ENCODE measurements at places on chromosomes 3 and 15. TPM values are rescaled to one million over a fixed set of nuclear protein-coding genes. Genes with fewer than 3 reads are reported as not detected.

PEX11A gene
- 14.8 TPM for total RNA-seq

NR1I2 gene
- 0.82 TPM for total RNA-seq

SYNPR gene
- 8.3 TPM for total RNA-seq

GRCh38 chr15:56917652-56918045 is 795 bp upstream of the TCF12 start:
- H3K4me3 ChIP-seq: peak overlapping the region; percentile 100
- H3K27me3 ChIP-seq: no peaks in the 10 kb centered on the region
- H3K36me3 ChIP-seq: no peaks in the 10 kb centered on the region
- peak overlapping the region; percentile 98 for H3K27ac ChIP-seq
- no peak for DNase-seq
- H3K4me1 ChIP-seq: no peaks in the 10 kb centered on the region

GRCh38 chr15:40330368-40330836 is 6.9 kb downstream of the INAFM2 start:
- peaks cover 90% of the 10 kb centered on the region for H3K4me1 ChIP-seq
- DNase-seq: no peak
- H3K27me3 ChIP-seq: no peaks in the 10 kb centered on the region
- H3K4me3 ChIP-seq: no peak overlapping the region
- peak overlapping the region; percentile 77 for H3K27ac ChIP-seq
- H3K36me3 ChIP-seq: peaks cover 7% of the 10 kb centered on the region

OSBPL10 gene
- 8.2 TPM for total RNA-seq

ALPK3 gene
- 99.0 TPM for total RNA-seq

KCNMB2 gene
- 2.8 TPM for total RNA-seq

DNA sequence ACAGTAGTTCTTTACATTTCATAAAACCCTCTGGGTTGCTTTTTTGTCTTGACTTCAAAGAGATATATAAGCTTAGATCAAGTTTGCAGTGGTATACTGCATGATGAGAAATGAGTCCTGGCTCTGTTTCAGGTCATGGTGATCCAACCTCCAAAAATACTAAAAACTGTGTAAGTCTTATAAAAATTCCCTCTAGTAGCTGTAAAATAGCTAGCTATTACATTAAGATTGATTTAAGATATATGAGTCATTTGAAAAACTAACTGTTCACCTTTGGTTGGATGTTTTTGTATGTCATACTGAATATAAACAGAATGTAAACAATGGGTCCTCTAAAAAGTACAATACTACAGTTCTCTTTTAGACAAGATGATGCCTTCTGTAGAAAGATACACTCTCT is 879.2 kb downstream of the ROBO1 start:
- H3K4me3 ChIP-seq: no peak overlapping the region
- H3K27me3 ChIP-seq: no peaks in the 10 kb centered on the region
- no peak overlapping the region for H3K27ac ChIP-seq
- H3K36me3 ChIP-seq: no peaks in the 10 kb centered on the region
- no peak for DNase-seq

- no peak overlapping the region for H3K27ac ChIP-seq
- no peaks in the 10 kb centered on the region for H3K4me1 ChIP-seq
- DNase-seq: no peak
- H3K36me3 ChIP-seq: no peaks in the 10 kb centered on the region
- no peaks in the 10 kb centered on the region for H3K27me3 ChIP-seq
These were observed 50.2 kb upstream of the FAM174B start for GRCh38 chr15:92705764-92706163.

ITGB5 gene
- total RNA-seq: 84.0 TPM

GRCh38 chr15:76964157-76964556 is 30.8 kb upstream of the PSTPIP1 start:
- H3K27me3 ChIP-seq: no peaks in the 10 kb centered on the region
- DNase-seq: no peak
- peaks cover 21% of the 10 kb centered on the region for H3K4me1 ChIP-seq
- H3K27ac ChIP-seq: no peak overlapping the region

DNA sequence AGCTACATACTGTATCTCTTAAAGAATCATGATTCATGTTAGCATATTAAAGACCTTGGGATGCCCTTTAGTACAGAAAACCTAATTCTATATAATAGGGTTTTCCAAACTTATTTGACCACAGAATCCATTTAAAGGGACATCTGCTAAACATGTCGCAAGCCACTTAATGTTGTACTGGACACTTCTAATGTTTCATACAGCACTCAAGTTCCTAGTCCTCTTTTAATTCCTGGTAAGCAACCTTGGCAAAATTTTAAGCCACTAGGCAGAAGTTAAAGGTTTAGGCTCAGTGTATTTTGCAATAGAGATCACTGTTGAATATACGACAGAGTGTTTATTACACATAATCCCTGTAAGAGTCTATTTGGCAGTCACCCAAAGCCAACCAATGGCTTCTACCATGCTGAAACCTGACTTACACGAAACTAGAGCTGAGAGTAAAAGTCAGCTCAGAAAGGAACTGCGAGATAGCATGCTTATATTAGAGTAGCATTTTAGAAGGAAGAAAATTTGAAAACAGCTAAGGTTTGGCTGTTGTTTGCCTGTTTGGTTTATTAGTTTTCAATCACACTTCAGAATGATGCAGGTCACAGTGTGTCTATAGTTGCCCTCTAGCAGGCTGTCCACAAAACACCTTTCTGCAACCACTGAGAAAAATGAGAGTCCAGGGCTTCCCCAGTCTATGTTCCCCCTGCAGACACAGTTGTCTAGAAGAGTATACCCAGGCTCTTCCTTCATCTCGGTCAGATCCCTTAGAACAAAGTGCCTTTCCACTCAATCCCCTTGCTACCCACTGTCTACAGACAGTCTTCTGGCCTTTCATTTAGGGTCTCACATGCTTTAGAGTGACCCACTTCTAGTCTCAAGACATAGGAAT is 104.4 kb downstream of the FMN1 start:
- H3K27me3 ChIP-seq: no peaks in the 10 kb centered on the region
- no peak overlapping the region for H3K27ac ChIP-seq
- DNase-seq: no peak
- no peaks in the 10 kb centered on the region for H3K36me3 ChIP-seq
- no peak overlapping the region for H3K4me3 ChIP-seq

PARP15 gene
- 1.7 TPM for total RNA-seq

ZNF106 gene
- 619 TPM for total RNA-seq

HDC gene
- not detected for total RNA-seq

RETNLB gene
- not detected for total RNA-seq

SUCLG2 gene
- total RNA-seq: 81.5 TPM

DNA sequence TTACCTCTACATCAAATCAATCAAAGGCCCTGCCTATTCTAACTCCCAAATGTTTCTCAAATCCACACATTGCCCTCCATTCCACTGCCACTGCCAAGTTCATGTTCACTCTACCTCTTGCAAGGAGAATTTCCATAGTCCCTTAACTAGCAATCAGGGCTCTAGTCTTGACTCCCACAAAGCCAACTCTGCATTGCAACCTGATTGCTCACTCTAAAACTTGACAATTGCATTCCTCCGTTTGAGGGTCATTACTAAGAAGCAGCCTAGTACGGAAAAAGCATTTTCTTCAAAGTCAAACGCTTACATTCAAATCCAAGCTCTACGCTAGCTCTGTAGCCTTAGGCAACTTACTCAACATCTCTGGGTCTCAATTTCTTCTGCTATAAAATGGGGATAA is 1.2 kb downstream of the CPA3 start:
- no peak overlapping the region for H3K27ac ChIP-seq
- no peak overlapping the region for H3K4me3 ChIP-seq
- H3K4me1 ChIP-seq: no peaks in the 10 kb centered on the region
- H3K27me3 ChIP-seq: no peaks in the 10 kb centered on the region
- no peak for DNase-seq
- H3K36me3 ChIP-seq: no peaks in the 10 kb centered on the region

DNA sequence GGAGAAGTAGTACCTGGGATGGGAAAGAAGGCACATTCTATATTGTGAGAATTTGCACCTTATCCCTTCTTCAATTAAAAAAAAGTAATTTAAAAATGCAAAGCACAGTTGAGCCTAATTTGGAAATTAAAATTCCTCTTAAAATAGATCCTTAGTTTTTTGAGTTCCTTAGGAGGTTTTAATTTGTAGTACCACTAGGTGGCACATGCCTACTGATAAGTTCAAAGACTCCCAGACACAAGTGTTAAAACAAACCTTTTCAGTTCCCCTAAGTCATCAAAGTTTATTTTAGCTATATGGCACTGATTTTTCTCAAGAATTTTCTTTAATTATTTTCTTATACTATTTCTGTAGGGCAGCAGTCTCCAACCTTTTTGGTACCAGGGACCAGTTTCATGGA is 127.6 kb upstream of the AZI2 start:
- H3K4me1 ChIP-seq: no peaks in the 10 kb centered on the region
- no peak overlapping the region for H3K27ac ChIP-seq
- no peaks in the 10 kb centered on the region for H3K27me3 ChIP-seq
- no peak overlapping the region for H3K4me3 ChIP-seq
- H3K36me3 ChIP-seq: no peaks in the 10 kb centered on the region
- no peak for DNase-seq

- H3K27ac ChIP-seq: no peak overlapping the region
- H3K36me3 ChIP-seq: no peaks in the 10 kb centered on the region
- DNase-seq: no peak
- H3K4me1 ChIP-seq: no peaks in the 10 kb centered on the region
- H3K27me3 ChIP-seq: no peaks in the 10 kb centered on the region
These were observed 15.9 kb upstream of the SPTSSB start for GRCh38 chr3:161386991-161387770.

DNA sequence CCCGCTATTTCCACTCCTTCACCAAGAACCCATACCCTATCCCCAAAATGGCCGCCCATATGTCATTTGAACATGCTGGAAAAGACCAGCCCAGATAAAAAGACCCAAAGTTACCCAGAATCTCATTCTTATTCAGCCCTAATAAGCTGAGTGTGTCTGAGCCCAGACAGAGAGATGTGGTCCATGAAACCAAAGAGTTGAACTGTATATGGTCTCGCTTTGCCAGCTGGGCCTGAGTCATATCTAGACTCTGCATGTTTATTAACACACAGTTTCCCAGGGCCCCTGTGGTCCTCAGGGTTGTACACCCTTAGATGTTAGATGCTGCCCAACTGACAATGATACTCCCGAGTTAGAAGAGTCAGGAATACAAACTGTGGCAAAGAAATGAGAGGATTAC is 201.9 kb upstream of the STRIT1 start:
- H3K4me3 ChIP-seq: no peak overlapping the region
- no peaks in the 10 kb centered on the region for H3K27me3 ChIP-seq
- no peak overlapping the region for H3K27ac ChIP-seq
- no peaks in the 10 kb centered on the region for H3K36me3 ChIP-seq
- no peak for DNase-seq
- no peaks in the 10 kb centered on the region for H3K4me1 ChIP-seq

DNA sequence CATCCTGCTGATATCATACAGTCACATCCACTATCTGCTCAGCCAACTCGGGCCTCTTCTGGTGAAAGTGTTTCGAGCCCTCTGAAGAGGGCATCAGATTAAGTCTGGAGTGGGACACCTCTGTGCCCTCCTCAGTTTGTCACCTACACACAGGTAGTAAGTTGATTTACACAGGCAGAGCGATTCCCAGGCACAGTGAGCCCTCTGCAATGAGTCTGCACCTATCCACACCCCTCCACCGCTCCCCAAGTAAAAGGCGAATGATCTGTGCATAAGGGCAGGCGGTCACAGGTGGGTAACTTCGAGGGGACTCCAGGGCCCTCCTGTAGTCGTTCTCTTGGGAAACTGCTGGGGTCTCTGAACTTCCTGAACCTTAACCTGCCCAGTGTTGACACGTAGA is 152.0 kb downstream of the ATP10A start:
- no peak overlapping the region for H3K27ac ChIP-seq
- no peak for DNase-seq
- H3K4me1 ChIP-seq: no peaks in the 10 kb centered on the region
- no peak overlapping the region for H3K4me3 ChIP-seq
- H3K36me3 ChIP-seq: no peaks in the 10 kb centered on the region
- H3K27me3 ChIP-seq: no peaks in the 10 kb centered on the region

GRCh38 chr15:47339800-47340570 is 377.3 kb upstream of the SEMA6D start:
- H3K4me3 ChIP-seq: no peak overlapping the region
- no peaks in the 10 kb centered on the region for H3K27me3 ChIP-seq
- no peak overlapping the region for H3K27ac ChIP-seq
- no peaks in the 10 kb centered on the region for H3K4me1 ChIP-seq
- H3K36me3 ChIP-seq: no peaks in the 10 kb centered on the region
- DNase-seq: no peak

Data from right atrium auricular region (tissue), 2 donors.